ENCODE measurements at places on chromosomes 7 and 10.
A peak's percentile ranks its signal among the peaks of the same experiment; 100 is the strongest.

- DNase-seq = no peak
Measured at GRCh38 chr7:3710531-3710930, 409.5 kb downstream of the SDK1 start.

DNA sequence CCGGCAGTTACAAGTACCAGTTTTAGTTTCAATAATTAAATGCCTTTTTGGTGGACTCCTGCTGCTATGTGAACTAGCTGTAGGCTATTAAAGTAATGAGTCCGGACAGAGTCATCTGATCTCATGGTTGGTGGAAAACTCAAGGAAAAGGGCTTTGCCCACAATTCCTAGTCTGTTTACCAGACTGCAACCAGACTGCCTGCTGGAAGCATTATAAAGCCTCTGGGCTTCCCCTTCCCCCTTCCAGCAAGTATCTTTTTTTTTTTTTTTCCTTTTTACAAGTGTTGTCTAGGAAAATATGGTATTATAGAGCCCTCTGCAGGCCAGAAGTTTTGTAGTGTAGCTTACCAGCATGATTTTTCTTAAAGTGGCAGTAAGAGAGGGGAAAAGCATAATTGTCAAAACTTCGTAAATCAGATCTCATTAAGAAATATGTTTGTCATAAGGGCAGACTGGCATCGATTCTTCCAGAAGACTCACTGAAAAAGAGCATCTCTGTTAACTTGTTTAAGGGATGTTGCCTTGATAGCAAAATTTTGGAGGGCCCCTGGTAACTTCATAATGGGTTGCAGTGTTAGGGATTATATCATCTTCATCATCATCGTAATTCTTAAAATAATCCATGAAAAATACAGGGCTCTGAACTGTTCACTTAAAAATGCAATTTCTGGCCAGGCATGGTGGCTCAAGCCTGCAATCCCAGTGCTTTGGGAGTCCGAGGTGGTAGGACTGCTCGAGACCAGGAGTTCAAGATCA is 181.3 kb downstream of the TAX1BP1 start:
- peak; percentile 45 for DNase-seq

DNA sequence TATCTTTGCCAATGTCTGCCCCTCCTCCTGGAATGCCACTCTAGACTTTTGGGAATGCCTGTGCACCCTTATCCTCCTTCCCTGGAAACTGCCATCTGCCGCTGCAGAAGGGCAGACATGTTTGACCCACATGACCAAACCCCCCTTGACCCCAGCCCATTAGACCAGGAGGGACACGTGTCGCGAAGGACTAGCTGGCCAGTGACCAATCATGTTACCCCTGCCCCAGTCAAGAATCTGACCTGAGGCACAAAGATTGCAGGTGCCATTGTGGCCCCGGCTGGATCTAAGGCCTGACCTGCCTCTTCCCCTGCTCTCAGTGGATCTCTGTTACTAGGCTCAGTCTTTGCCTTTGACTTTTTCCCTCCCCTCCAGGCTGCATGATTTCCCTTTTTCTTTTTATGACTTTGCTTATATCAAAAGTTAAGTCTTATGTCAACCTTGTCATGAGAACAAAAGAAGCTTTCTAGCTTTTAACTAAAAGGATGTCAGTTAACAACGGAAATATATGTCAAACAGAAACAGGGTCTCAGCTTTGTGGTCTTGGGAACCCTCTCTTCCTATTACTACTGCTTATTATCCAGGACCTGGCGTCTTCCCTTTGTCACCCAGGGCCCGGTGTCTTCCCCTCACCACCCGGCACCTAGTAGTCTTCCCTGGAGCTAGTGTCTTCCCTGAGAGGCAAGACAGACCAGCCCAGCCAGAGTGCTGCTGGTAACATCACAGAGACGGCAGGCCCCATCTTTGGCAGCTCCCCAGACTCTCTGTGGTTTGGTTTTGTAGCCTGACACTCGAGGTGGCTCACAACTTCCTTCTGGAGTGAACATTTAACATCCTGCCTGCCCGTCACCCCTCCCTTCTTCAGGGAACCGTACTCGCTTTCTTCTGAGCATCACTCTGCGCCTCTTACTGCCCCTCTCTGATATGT is 24.4 kb upstream of the PPIF start:
- DNase-seq = no peak

DNA sequence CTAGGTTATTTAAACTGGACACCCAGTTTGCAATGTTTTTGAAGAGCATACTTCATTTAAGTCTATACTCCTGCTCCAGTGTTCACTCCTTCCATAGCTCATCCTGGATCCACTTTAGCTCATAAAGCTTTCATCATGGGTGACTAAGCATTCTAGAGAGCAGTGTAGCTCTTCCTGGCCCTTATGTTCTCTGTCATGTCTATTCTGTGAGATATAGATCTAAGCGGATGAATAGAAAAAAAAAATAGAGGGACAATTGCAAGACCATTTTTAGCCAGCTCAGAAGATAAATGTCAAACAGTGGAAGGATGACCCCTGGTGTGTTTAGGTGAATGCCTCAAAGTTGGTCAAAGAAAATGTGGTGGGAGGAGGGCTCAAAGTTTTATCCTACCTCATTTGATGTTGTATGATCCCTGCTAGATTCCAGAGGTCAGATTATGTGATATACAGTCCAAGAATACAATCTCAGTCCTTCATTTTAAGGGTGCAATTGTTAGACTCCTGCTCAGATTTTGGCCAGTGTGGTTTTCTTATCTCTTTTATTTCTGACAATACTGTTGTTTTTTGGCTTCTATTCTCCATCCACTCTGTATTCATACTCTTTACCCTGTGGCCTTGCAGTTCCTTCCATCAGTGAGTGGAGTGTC is 7.5 kb upstream of the HECW1 start:
- no peak for DNase-seq

GRCh38 chr7:90595342-90595800 is 750 bp upstream of the CDK14 start:
- peak; percentile 67 for DNase-seq

DNA sequence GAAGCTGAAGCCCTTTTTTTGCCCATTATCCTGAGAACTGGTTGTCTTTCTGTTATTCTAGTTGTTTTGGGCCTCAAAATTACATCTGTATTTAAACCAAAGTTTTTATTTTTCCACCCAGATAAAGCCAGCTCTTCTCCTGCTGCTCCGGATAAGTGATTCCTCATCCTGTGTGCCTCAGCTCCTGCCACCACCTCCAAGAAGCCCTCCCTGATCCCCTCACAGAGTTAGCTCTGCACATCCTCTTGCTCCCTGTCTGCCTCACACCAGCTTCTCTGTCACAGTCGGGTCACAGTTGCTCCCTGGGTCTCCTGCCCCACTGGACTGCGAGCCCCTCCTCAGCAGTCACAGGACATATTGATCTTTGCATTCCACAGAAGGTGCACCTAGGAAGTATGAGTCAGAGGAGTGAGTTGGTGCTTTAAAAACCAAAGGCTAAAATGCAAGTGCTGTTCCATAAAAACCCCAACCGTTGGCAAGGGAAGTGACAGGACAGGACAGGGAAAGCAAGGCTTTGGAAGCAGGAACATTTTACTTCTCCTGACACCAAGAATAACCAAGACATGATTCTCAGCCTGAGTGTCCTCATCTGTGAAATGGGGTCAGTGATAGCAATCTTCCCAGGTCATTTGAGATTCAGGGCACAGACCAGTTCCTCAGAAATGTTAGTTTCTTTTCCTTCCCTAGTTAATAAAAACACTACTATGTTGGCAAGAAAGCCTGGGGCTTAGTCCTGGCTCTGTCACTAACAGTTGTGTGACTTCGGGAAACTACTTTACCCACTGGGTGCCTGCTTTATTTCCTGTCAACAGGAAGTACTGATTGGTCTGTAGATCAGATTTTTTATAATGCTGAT is 36.5 kb upstream of the EEPD1 start:
- no peak for DNase-seq

DNA sequence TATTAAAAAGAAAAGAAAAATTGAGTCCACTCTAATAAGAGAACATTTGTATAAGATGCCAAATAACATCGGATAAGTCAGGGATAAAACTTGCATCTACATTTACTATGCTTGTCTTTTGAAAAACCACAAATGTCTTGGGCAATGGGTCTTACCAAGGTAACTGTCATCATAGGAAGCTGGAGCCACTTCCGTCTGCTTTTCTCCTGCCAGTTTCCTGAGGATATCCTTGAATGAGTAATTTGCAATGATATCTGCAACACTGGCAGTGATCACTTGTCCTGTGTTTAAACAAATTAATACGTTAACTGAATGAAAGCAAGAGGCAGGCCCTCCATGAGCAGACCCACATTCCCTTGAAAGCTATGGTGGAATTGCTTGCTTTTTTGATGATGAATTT is 47.3 kb downstream of the ITGA8 start:
- no peak for DNase-seq

GRCh38 chr7:76507723-76508406 is 2.5 kb upstream of the UPK3B start:
- no peak for DNase-seq

All from right kidney (tissue), 9 donors.